Epithelial cell of prostate (primary cell): ENCODE measurements at places on chromosomes 7 and 10.

- DNase-seq = no peak
Observed at GRCh38 chr7:55548295-55548731, 24.0 kb downstream of the VOPP1 start.

- no peak for DNase-seq
Observed at GRCh38 chr10:128065881-128066534, 60.2 kb downstream of the MKI67 start.

DNA sequence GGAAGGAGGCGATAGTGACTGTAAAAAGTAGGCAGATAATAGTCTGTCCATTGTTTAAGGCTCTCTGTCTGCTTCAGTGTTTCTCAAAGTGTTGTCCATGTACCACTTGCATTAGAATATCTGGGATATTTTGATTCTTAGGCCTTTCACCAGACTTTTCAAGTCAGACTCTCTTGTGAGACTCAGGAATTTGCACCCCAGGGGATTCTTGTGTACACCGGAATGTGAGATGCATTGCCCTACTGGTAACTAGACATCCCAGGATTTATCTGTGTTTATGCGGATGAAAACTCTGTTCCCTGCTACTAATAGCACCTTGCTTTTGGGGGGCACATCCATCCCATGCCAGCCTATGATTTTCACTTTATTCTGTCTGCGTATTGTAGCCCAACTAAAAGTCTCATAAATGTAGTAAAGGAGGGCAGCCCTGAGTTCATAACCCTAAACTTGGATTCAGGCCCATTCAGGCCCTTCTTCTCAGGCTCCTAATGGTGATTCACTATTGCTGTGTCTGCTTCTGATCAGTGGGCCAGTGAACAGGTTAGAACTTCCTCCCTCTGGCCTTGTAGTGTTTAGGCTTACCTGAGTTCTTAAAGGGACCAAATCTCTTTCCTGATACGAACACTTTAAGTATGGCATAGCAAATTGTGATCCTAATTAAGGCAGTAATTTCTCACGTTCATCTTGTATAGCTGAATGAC, 71.8 kb upstream of the RPA3 start:
- DNase-seq = no peak

GRCh38 chr10:125397608-125398007, 237.2 kb upstream of the CTBP2 start:
- DNase-seq = no peak

DNA sequence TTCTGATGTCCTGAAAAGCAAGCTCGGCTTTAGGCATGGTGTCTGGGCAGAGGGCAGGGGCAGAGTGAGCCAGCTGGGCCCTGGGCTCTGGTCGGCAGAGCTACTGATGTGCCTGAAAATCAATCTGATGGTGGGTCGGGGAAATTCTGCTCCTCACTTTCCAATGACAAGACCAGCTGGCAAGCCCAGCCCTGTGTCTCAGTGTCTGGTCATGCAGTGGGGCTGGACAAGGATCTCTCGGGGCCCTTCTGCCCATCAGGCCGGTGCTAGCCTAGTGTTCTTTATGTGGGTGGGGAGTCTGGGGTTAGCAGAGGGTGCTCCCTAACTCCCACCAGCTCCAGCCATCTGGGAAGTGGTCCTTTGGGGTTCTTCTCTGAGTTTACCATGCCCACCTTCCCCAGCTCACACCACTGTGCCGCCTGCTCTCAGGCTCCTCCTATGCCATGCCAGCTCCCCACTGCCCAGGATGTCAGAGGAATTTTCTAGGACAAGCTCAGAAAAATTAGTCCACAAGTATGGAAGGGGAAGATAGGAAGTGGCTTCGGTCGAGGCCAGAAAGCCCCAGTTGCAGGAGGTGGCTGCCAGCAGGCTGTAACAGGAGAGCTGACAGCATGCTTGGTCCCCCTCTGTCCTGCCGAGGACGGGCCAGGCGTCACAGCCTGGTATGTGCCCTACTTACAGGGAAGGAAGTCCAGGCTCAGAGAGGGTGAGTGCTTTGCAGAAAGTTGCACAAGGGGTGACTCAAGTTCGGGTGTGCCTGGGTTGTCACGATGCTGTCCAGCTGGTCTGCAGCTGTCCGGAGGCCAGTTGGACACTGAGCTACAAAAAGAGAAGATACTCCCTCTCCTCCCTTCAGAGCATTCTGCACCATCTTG, 135.2 kb downstream of the ADCY1 start:
- DNase-seq = no peak

DNA sequence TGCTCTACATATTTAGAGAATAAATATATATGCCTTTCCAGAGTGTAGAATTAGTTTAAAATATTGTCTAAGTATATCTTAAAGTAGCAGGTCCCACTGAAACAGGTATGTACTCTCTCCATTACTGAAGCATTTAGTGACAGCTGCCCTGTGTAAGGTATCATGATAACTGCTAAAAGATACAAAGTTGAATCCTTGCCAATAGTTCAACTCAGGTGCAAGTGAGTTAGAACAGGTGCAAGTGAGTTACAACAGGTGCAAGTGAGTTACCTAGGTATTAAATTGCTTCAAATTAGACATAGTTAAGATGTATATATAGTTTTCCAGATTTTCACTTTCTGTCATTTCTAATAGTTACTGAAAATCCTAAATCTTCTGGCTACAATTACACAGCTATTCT, 119.1 kb downstream of the CNOT4 start:
- DNase-seq = no peak

- no peak for DNase-seq
Observed at GRCh38 chr10:131169146-131169545, 142.4 kb downstream of the TCERG1L start.

DNA sequence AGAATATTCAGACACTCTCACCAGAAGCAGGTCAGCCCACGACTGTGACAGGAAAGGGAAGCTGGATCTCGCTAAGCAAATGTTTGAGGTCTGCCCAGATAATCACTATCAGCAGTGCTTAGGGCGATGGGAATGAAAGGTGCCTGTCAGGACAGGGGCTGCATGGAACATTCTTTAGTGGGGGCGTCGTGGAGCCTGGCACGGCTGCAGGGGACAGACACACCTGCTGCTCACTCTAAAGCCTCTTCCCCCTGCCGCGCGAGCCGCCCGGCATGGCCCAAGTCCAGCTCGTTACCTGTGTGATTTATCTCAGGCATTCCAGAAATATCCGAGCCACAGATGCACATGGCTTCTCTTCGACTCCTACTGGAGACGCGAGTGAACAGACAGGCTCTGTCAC, 235.5 kb downstream of the GLRX3 start:
- no peak for DNase-seq

GRCh38 chr10:81876253-81877077, 1.5 kb downstream of the NRG3 start:
- no peak for DNase-seq

- DNase-seq = no peak
Observed at GRCh38 chr10:105586451-105587098, 945.5 kb downstream of the SORCS3 start.
